ENCODE measurements at places on chromosomes 3 and 15. TPM values are rescaled to one million over a fixed set of nuclear protein-coding genes. Genes with fewer than 3 reads are reported as not detected.

GRCh38 chr15:58159827-58160386, 21.7 kb downstream of the AQP9 start:
- no peak for DNase-seq

DNA sequence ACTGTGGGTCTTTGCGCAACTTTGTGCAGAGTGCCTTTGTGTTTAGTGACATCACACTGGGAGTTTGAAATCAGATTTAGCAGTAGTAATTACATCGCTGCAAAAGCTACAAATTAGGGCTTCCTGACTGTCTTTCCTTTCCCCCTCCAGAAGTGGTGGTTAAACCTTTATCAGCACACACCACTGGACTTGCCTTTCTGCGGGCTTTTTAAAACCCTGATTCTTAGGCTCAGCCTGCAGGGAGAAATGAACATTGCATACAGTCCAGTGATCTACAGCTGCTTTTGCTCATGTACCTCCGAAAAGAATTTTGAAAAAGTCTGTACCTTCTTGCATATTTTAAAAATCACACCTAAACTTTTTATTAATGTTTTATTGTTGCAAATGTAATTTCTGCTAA, 219.7 kb upstream of the NAALADL2 start:
- no peak for DNase-seq

DNA sequence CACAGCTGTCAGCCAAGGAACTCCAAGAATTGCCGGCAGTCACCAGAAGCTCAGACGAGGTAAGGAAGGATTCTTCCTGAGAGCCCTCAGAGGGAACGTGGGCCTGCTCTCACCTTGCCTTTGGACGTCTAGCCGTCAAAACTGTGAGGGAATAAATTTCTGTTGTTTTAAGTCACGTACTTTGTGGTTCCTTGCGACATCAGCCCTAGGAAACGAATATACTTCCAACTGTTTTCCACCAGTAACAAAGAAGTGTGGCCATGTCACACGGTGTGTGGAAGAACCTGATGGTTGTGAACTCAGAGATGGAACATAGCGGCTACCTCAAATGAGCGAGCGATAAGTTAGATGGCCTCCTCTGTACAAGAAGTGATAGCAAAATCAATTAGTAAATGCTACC, 41.0 kb upstream of the B3GNT5 start:
- DNase-seq = no peak

DNA sequence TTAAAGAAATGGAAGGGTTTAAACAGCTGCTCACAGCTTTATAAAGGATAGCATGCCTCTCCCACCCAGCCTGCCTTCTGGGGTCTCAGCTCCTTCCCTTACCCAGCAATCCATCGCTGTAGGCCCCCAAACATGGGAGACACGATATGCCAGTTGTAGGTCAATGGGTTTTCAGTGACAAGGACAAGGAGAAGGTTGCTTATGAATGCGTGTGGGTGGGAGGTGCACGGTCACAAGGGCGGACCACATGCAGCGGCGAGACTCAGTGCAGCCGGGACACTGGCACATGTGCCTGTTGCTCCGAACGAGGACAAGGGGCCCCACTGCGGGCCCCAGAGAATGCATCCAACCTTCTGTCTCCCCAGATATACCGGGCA, 67.0 kb downstream of the MGLL start:
- DNase-seq = no peak

Gene CEMIP
- under 0.01 TPM for total RNA-seq

Gene GABRA5
- not detected for total RNA-seq

DNA sequence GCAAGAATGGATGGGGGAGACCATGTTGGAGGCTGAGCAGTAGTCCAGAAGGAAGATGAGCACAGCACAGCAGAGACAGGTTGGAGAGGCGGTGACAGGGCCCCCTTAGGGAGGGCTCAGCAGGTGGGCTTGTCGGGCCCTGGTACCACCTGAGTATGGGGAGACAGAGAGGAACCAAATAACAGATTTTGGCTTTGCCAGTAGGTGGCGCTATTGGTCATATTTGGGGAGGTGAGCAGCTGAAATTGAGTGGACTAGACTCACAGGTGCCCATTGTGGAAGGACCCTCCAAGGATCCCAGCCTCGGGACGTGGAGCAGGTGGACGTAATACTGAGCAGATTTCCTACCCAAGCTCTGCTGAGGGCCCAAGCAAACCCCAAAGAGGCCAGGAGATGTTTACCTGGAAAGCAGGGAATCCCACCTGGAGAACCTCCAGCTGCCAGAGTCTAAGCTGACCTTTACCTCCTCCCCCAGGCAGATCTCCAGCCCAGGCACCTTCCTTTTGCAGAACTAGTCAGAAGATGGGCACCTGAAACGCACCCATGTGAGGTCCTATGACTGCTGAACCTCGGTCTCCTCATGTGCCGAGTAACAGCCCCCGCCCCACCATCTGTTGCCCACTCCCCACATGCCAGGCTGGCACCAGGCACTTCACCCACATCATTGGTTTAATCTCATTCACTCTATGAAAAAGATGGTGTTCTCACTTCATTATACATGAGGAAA, 24.6 kb upstream of the CORO2B start:
- DNase-seq = peak; percentile 55

Gene AMT
- 1.5 TPM for total RNA-seq

- no peak for DNase-seq
Observed at GRCh38 chr3:16825617-16826204, 59.0 kb upstream of the PLCL2 start.

GRCh38 chr3:160829486-160830009, 73.5 kb downstream of the PPM1L start:
- no peak for DNase-seq

Gene CPN2
- total RNA-seq = 0.15 TPM

DNA sequence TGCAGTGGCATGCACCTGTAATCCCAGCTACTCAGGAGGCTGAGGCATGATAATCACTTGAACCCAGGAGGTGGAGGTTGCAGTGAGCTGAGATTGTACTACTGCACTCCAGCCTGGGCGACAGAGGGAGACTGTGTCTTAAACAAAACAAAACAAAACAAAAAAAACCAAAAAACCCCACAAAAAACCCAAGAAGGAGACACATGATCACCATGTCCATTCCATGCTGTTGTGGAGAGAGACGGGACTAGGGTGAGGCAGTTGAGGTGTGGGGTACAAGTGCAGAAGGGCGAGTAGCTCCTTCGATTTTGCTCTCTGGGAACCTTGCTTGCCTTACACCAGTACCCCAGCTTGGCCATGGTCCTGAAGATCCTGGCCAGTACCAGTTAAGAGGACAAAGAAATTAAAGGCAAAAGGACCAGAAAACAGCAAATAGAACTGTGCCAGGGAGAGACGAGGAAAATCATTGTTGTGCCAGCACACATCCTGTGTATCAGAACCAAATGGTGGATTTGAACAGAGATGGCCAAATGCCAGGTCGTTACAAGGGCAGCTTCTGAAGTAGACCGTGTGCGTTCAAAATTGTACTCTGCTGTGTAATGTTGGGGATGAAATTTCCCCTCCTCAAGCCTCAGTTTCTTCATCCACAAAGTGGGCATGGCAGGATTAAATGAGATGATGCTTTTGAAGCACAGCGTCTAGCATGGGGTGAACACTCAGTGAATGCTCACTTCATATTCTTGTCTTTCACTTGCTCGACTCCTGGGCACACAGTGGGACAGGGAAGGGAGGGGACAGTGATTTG, 42.9 kb upstream of the CTSH start:
- no peak for DNase-seq

DNA sequence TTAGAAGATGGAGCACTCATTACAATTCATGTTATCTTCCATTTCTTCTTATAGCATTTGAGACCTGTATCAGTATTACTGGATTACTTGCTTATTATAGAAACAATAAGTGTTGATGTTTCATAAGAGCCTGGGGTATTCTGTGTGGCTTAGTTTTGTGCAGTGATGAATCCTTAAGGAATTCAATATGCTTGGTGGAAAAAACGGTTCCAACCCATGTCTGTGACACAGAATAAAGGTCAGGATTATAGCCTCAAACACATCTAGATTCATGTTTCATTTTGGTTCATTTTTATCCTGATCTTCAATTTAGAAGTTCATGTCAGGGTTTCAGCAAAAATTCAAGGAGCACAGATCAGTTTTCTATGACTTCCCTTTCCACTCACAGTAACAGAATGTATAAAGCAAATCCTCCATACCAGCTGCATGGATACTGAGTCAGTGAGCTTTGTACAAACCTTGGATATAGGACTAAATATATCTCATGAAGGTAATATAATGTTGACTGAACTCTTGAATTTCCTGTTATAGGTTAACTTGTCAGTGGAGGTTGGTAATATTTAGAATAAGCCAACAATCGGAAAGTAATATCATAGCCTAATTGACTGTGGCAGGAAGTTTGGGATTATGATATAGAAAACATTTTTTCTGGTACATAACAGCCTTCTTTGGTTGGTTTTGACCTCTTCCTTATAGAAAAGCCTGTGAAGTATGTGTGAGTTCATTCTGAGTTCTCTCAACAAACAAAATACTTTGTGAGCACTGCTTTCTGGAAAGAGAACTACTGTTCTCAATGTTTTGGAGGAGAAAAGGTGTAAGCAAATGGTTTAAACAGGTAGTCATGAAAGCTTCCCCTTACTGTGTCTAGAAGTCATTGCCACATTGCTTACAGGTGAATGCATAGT, 218.2 kb upstream of the TPM1 start:
- no peak for DNase-seq

Gene PCLAF
- not detected for total RNA-seq

Gene FGD5
- 21.4 TPM for total RNA-seq

Gene MNS1
- 4.6 TPM for total RNA-seq

DNA sequence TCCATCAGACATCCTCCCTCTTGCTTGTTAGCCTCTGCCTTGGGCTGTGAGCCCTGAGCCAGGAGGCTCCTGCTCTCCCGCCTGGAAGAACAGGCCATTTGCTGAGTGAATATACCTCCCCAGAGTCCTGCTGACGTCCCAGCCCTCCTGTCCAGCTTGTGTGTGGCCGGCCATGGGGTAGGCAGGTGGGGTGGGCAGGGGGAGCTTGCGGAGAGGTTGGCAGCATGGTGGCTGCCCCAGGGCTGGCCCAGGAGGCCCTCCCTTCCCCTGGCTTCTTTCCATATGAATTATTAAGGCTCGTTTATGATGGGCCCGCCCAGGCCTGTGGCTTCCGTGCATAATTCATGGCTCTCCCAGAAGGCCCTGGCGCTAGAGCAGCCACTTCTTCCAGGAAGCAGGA, 18.7 kb downstream of the CACNA2D2 start:
- no peak for DNase-seq

- no peak for DNase-seq
Observed at GRCh38 chr15:82894971-82895520, 57.5 kb downstream of the HOMER2 start.

- DNase-seq = no peak
Observed at GRCh38 chr3:147369231-147369630, 37.1 kb downstream of the ZIC4 start.

DNA sequence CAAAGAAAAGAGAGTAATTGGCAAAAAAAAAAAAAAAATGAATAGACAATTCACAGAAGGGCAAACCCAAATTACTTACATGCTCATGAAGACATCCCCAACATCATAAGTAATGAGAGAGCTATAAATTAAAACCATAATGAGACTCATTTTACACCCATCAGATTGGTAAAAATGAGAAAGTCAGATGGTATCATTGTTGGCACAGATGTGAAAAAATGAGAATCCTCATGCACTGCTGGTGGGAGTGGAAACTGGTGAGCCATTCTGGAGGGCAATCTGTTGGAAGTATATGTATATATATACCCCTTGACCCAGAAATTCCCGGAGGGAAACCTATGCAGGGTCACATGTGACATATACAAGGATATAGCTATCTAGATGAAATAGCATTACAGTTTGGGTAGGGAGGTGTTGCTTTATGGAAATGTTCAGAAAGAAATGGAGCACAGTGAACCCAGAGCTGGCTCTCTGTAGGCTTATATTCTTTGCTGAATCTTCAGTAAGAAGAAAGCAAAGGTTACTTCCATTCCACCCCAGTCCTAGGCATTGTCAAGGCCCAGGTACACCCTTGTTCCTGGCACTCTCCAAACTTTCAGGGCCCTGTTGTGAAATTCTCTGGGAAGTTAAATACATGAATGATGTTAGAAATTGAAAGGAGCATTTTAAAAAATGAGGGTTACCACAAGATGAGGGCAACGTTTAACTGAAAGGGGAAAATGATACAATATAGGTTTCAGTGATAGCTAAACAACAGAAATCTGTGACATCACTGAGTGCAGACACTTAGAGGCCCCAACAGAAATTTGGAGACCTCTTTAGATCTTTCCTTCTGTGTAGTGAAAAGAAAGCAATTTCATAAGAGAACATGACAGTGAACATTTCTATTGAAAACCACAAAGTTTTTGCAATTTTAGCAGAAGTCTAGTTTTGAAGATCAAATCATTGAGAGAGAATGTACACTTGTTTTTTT, 132.7 kb upstream of the TPRG1 start:
- no peak for DNase-seq

DNA sequence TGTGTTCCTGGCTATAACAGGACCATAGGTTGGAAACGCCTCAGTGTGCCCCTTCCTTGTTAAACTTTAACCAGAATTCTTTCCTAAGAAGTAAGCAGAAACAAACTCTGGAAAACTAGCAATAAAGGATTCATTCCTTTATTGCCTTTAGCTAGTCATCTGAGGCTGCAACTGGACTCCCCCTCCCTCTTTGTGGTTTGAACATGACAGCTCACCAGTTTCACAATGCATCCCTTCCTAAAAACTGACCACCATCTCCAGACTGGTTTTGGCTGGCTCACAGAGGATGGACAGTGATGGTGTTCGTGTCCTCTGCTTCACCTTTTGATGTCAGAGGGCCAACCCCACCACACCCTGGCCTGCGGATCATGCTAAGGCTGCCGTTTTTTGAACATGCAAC, 27.9 kb upstream of the TGFBR2 start:
- peak; percentile 71 for DNase-seq

GRCh38 chr3:9026320-9027045, 63.2 kb upstream of the RAD18 start:
- no peak for DNase-seq

DNA sequence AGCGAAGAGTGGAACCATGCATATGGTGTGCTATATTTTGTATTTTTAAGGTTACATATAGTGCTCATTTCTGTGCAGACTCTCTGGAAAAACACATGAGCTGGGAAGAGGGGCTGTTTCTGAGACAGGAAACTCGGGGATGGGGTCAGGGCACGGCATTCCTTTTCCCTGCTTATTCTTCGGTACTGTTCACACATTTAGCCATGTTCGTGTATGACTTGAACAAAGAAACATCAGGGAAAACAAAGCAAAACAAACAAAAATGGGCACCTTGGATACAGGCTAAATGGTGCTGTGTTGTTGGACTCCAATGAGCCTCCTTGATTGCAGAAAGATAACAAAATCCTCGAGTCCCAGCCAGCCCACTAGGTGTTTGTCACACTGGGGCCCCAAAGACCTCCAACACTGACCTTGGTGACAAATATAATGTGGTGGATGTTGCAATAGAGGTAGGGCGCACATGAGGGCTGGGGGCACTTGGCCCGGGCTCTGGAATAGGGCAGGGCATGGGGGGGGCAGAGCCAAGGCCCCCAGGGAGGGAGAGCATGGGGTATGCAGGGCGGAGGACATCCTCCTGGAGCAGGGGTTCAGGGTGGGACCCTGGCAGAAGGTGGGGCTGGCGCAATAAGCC, 19.3 kb downstream of the DNASE1L3 start:
- DNase-seq = no peak

DNA sequence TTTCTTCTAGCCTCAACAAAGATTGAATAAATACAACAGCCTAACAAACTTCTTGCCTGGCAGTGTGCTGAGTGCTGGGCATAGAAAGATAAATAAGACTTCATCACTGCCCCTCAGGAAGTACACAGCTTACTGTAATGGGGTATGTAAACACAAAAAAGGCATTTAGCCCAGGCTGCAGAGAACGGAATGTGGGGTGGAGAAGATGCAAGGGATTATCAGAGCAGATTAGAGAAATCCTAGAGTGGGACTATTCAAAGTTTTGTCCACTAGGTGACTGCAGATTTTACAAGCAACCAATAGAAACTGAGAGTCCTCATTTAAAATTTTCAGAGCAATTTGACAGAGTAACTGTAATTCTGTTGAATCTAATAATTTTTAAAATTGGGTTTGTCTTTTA, 35.4 kb upstream of the TSC22D2 start:
- DNase-seq = no peak

Measured in uterus (tissue), 4 donors.